ENCODE measurements at places on chromosomes 12 and 14.
A peak's percentile ranks its signal among the peaks of the same experiment; 100 is the strongest.

GRCh38 chr12:57240066-57240921 lies 10.7 kb downstream of the STAC3 start:
- DNase-seq = peak; percentile 87

DNA sequence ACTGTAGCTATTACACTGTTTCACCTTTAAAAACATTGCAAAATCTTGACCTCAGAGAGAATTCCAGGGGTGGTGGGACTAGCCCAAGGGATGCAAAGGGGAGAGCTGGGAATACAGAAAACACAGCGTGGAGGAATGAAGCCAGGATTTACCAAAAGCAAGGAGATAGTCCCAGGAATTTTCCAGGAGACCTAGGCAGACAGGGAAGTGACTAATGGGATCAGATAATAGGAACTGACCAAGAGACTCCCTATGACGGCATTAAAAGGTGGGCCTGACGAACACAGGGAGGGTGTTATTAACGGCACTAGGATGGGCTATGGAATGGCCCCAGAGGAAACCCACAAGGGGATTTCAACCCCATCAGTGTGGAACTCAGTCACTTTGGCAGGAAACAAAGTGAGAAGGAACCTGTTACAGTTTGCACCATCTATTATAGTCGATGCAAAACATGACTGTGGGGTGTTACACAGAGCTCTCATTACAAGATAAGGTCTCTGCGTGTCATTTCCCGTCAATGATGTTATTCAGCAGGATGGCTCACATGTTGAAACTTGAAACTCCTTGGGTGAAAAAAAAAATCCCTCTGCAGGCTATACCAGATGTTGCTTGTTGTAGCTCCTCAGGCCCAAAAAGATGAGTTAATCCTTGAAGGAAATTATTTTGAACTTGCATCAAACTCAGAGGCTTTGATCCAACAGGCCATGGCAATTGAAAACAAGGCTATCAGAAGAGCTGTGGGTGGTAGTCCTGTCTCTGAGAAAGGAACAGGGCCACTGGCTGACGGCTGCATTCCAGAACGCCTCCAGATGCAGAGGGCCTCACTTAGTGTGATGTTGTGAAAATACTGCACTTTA lies 58.7 kb downstream of the DRAM1 start:
- DNase-seq = peak; percentile 65

GRCh38 chr14:33936391-33936790 lies 14.5 kb downstream of the EGLN3 start:
- DNase-seq = no peak

DNA sequence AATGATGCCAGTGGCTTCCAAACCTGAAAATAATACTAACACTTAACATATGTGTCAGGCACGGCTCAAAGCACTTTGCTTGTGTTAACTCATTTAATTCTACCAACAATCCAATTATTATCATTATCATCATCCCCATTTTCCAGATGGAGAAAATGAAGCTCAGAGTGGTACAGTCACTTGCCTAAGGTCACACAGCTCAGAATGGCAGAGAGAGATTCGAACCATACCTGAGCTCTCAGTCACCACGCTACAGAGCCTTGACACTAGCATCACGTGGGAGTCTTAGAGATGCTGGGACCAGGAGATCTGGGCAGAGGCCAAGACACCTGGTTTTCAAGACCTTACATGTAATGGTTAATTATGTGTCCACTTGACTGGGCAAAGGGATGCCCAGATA lies 34.2 kb downstream of the DHX37 start:
- DNase-seq = no peak

DNA sequence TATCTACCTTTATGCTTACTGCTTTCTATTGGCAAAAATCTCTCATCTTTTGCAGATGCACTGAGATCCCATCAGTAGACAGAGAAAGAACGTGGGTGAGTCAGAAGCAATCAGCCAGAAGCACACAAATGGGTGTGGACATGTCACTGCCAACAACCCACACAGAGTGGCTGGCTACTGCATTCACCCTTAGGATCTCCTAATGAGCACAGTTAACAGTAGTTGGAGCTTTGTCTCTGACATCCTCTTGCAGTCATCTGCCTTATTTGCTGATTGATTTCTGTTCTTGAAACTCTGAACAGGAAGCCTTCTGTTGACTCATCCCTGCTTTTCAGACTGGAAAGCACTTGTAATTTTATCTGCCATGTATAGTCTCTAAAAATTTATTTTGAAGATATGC lies 117.2 kb downstream of the RGS6 start:
- DNase-seq = no peak

DNA sequence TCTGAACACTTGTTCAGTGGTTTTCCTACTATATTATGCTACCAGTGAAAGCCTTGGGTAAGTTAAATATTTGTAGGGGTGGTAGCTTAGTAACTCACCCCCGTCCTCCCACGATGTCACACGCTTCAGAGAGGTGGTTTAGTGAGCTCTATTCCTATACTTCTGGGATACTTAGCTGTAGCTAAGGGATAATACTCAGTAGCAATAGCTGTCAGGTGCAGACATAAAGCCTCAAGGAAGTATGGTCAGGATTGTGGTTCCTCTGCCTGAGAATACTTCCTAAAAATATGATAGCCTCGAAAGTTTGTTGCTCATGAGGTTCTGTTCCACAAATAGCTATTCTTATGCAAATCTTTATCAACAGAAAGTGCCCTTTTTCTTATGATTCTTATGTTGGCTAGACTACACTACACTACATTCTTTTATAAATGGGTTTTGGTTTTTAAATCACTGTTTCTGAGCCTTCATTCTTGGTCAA lies 11.9 kb downstream of the DLST start:
- no peak for DNase-seq

GRCh38 chr14:63638493-63638892 lies 3.2 kb downstream of the WDR89 start:
- no peak for DNase-seq

- DNase-seq = no peak
Measured at GRCh38 chr12:10989107-10989506, 2.4 kb upstream of the TAS2R50 start.

DNA sequence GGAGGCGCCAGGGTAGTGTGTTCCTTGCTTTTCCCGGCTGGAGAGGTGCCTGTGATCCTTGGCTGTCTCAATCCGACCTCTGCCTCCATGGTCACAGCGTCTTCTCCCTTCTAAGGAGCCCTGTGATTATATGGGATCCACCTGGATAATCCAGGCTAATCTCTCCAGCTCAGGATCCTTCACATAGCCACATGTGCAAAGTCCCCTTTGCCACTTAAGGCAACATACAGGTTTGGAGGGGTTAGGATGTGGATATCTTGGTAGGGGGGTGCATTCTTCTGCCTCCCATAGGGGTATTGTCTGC lies 1.2 kb upstream of the HVCN1 start:
- no peak for DNase-seq

- DNase-seq = no peak
Measured at GRCh38 chr12:113314121-113314529, 20.8 kb downstream of the SLC8B1 start.

GRCh38 chr12:120978296-120979219 lies at the start of gene HNF1A:
Gene HNF1A (plus strand): TSS chr12:120978543. CDS start chr12:120978769, 226 bp downstream.
- DNase-seq = peak; percentile 62

- DNase-seq = no peak
Measured at GRCh38 chr12:96225994-96226399, 31.8 kb downstream of the ELK3 start.

All from kidney (tissue), 22 donors.